ENCODE measurements at places on chromosomes 2 and 18.

DNA sequence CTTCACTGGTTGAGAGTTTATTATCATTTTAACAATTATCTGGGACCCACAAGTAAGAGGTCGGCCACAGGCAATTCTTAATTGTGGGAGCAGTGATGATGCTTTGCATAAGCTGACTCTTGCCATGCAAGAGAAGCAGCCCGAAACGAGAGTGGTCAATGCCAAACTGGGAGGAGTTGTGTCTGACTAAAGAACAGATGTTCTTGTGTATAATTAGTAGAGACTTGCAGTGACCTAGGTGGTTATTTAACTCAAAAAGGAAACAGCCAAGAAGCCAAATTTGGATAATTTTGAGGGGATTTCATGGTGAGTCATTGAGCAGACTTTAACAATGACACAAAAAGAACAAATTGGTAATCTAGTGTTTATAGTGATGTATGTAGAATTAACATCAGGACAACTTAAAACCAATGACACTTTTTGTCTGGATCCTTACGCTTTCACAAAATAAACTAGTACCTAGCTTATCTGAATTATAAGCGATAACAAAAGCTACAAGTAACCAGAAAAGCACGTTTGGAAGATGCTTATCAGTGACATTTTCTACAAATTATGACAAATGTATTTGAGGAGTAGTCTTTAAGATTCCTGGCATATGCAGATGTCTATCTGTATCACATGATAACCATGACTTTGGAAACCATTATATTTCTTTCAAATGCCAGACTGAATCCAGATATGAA lies 184.7 kb upstream of the DLGAP1 start:
- no peak for DNase-seq

GRCh38 chr18:22044474-22045220 lies 124.7 kb upstream of the GATA6 start:
- DNase-seq, result no peak

DNA sequence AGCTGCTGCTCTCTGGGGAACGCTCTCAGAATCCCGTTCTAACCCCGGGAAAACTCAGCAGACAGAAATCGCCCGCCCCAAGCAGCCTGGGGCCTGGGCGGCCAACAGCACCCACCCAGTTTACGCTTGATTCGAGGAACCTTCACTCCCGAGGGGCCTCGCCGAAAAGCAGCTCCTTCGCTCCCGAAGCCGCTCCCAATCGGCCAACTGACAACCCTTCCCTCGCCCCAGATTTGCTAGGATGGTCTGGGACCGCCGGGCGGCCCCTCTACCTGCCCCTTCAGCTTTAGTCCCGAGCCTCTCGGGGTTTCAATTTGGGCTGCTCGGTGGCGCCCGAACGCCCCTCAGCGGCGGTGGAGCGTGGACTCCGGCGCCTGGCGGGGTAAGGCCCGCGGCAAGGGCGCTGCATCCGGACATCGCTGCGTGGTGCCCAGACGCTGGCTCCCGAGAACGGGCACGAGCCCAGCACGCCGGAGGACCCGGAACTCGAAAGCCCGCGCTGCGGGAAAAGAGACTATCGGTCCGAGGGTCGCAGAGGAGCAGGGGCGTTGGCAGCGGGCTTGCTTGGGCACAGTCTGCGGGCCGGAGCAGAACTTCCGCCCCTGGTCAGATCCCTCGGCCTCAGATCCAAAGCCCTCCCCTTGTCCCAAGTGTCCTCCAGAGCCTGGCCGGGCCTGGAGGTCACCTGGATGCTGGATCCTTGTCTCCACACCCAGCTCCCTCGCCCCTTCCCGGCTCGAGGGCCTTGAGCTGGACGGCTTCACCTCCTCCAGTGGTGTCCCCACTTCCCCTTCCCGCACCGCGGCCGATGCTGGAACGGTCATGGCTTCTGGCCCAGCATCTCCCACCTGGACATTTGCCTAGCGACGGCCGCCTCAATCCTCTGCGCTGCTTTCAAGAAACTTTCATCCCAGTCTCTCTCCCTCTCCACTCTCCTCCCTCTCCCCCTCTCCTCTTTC lies 3.0 kb upstream of the OTX1 start:
- no peak for DNase-seq

DNA sequence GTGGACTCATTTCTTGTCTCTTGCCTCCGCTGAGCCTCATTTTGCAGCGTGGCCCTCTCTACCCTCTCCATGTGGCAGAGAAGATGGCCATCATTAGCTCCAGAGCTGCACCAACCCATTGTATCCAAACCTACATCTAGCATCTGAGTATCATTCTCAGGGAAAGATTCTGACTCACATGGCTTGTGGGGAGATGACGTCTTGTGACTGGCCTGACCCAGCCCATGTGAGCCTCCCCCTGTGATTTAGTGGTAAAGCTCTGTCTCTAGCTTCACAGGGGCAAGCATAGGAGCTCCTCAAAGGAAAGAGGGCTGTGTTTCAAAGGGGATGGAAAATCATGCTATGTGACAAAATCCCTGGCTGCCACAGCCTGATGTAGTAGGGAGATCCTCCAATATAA lies 87.4 kb upstream of the RBMS1 start:
- DNase-seq, result no peak

DNA sequence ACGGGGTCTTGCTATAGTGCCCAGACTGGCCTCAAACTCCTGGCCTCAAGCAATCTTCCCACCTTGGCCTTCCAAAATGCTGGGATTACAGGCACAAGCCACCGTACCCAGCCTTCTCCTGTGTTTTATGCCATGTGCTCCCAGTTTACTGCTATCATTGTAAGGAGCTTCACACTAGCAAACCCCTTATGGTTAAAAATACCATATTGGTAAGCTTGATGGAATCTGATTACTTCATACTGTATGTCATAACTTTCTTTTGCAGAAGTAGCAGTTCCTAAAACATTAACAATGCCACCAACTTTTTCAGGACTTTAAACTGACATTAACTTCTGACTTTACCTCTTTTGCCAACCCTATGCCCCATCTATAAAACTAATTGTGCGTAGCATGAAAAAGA lies 36.2 kb downstream of the HAT1 start:
- DNase-seq, result no peak

DNA sequence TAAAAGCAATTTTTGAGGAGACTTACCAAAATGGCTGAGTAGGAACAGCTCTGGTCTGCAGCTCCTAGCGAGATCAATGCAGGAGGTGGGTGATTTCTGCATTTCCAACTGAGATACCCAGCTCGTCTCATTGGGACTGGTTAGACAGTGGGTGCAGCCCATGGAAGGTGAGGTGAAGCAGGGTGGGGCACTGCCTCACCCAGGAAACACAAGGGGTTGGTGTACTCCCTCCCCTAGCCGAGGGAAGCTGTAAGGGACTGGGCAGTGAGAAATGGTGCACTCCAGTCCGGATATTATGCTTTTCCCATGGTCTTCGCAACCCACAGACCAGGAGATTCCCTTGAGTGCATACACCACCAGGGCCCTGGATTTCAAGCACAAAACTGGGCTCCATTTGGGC lies 419.0 kb downstream of the NUP35 start:
- DNase-seq, result no peak

DNA sequence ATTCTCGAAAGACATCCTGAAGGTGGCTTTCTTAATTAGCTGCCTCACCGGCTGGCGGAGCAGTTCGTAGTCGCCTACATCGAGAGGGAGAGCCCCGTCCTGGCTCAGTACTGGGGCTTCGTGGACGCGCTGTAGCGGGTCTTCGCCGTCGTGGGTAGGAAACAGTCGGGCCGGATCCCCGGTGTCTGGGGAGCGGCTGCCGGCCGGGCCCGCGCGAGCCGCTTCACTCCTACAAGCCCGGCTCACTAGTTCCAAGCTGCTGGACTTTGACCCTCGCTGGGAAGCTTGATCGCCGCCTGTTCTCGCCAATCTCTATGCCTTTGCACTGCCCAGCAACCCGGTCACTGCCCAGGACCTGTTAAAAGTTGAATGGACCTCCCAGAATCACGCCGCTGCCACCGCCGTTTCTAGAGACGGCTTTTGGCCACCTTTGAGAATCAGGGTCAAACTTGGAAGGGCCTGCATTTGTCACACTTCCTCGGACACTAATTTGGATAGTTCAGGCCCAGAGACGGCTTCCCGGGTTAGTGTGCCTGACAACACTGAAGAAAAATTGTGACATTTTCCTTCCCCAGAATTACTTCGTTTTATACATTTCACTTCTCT lies 41.4 kb upstream of the AKAIN1 start:
- no peak for DNase-seq

DNA sequence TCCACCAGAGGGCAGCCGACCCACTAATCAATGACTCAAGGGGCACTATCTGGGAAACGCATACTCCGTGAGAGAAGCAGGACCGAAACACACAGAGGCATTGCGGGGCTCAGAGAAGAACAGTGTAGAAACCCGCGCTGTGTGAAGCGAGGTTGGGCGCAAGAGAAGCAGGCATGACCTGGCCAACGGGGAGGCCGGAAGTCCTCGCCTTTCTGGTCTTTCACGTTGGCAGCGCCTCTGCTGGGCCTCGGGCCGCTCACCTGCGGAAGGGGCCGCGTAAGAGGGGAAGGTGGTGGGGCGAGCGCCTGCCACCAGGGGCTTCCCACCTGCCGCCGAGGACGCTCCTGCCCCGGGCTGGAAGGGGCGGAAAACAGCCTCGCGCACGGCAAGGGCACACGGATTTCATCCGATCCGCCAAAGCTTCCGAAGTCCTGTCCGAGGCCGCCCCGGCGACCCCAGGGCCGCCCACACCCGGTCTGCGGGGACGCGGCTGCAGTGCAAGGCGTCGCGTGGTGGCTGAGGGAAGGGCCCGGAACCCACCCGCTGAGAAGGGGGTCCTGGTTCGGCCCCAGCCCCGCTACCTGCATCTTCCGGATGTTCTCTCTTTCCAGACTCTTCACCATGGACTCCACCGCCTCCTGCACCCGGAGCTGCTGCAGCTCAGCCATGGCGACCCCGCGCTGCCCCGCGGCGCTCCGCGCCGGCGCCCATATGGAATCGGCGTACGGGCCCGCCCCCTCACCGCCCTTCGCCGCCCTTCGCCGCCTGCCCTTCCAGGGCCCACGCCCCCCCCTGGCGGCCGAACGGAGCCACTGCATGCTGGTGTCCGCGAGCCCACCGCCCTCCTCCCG lies at the start of gene FAM136A:
TSS of gene FAM136A (minus strand) at position 724 of the 851 bp plus-strand sequence. CDS start at position 668, 56 bp downstream.
- peak; percentile 82 for DNase-seq

DNA sequence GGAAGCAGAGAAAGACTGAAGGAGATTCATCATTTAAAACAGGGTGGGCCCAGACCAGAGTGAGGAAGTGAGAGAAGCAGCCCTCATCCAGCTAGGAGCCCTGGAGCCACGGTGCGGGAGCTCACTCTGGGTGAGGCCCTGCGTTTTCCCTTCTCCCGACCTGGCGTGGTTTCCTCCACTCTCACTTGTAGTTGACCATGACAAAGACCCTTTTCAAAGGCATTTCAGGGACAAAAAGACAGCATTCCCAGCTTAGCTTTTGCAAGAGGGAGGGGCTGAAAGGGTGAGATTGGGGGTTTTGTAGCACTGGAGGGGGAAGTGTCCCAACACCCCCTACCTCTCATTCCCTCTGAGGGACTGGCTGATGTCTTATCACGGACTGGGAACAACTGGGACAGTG lies 56.6 kb downstream of the TRPM8 start:
- DNase-seq, result no peak

- DNase-seq, result no peak
Observed at GRCh38 chr2:98324181-98324580, 22.1 kb upstream of the CNGA3 start.

DNA sequence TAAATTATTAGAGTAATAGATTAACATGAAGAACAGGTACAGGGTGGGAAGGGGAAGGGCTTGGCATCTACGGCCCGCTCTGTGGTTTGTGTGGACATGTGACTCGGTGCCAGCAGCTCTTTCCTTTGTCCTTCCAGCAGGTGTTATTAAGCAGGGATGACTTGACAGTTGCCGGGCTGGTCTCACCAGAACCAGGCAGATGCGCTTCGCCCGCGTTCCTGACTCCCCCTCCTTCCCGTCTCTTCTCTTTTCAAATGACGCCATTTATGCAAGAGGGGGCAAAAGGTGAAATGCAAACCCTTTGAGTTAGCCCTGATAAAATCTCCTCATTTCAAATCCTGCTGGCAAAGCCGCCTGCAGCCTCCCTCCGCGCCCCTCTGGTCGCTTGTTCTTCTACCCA lies 38.9 kb upstream of the MGAT4A start:
- peak; percentile 27 for DNase-seq

- DNase-seq, result no peak
Observed at GRCh38 chr2:199581935-199582360, 124.2 kb upstream of the SATB2 start.

- no peak for DNase-seq
Observed at GRCh38 chr18:22285361-22286140, 116.2 kb downstream of the GATA6 start.

DNA sequence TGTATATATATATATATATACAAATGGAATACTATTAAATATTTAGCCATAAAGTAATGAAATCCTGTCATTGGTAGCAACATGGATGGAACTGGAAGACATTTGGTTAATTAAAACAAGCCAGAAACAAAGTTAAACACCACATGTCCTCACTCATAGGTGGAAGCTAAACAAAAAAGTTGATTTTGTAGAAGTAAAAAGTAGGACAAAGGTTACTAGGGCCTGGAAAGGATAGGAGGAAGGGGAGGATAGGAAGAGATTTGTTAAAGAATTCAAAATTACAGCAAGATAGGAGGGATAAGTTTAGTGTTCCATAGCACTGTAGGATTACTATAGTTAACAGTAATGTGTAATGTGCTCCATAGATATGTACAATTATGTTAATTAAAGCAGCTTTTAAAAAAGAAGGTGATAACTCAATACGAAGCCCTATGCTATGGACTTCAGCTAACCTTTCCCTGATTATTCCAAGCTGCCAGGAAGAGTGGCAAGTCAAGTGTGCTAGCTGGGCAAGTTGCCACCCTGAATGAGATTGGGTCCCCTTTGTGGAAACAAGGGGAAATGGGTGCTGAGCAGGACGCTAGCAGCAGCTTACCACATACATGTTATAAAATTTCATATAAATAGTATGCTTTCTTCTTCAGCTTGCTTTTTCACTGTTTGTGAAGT lies 12.3 kb downstream of the MERTK start:
- DNase-seq, result no peak

DNA sequence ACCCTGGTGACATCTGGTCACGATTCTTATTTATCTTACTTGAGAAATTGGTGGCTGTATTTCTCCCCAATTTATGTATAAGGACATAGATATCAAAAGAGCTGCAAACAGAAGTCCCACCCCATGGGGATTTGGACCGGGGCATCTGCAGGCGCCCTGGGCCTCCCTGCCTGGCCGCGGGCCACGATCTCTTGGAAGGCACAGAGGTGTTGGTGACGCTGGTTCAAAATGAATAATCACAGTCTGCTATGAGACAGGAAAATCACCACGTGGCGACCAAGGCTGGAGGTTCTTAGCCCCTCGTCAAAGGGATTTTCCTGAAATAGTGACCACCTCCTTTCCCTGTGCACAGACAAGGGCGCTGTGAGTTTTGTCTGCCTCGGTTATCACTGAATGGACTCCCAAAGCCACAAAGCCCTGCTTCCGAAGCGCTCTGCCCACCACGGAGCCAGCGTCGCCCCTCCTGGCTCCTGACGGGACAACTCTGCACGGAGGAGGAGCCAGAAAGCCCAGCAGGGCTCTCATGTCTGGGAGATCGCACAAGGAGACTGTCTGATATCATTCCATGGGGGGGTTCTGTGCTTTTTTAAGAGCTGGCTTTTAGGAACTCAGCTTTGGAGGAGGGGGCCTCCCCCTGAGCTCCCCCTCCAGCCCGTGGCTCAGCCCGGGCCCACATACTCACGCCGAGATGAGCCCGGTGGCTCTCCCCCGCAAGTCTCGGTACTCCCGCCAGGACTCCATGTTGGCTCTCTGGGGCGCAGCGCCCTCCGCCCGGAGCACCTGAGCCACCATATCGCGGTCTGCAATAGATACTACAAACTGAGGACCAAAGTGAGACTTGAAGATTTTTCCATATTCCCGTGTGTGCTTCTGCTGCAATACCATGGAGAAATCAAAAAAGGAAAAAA lies 14.6 kb downstream of the CYP27C1 start:
- DNase-seq, result no peak

Measured in central memory CD8-positive, alpha-beta T cell (primary cell).